ENCODE measurements at places on chromosomes 11 and 22.

- no peak for DNase-seq
Observed at GRCh38 chr11:94560834-94561233, 6.3 kb upstream of the PIWIL4 start.

- no peak for DNase-seq
Observed at GRCh38 chr11:60912223-60912850, 1.6 kb upstream of the TMEM109 start.

GRCh38 chr22:23212061-23213021, 32.0 kb downstream of the BCR start:
- no peak for DNase-seq

GRCh38 chr11:61617515-61617914, 36.6 kb upstream of the SYT7 start:
- DNase-seq, result no peak

DNA sequence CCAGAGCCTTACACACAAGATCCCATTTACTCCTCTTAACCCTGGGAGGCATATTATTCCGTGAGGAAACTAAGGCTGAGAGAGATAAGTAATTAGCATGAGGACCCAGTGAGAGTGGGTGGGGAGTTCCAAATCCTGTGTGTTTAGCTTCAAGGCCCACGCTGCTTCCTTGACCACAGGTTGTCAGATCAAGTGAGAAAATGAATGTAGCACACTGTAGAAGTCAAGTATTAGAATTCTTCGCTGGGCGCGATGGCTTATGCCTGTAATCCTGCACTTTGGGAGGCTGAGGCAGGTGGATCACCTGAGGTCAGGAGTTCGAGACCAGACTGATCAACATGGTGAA, 3.8 kb downstream of the CYB561A3 start:
- DNase-seq, result no peak

DNA sequence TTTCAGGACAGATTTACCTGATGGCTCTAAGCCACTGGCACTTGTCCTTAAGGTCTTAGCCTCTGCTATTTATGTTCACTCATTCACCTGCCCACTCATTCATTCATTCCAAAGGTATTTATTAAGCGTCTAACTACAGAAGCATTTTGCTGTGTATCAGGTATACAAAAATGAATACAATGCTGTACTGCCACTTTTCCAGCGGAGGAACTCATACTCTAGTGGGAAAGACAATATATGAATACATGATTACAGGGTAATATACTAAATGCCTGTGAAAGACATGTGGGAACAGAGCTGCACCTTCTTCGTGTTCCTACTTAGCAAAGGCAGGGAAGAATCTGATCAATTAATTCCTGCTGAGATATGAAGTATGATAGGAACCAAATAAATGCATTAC, 43.7 kb downstream of the CLMP start:
- DNase-seq, result no peak

DNA sequence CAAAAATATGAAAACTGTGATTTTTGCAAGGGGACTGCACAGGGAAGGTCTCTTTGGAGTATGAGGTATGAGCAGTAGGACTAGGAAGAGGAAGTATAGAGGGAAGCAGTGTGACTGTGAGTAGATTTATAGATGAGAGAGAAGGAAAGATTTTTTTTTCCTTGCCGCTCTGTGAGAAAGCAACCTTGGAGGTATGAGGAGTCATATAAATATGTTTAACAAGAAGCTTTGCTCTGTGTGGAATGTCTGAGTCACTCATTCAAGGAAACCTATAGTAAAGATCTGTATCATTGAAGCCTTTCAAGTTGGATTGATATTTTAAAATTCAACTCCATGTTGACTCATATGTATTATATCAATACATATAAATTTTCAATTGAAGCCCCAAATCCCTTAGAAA, 26.2 kb downstream of the DNHD1 start:
- DNase-seq, result no peak

GRCh38 chr11:31795706-31796498, 15.2 kb downstream of the PAX6 start:
- no peak for DNase-seq

- DNase-seq, result no peak
Observed at GRCh38 chr11:121282886-121283502, 9.6 kb upstream of the SC5D start.

DNA sequence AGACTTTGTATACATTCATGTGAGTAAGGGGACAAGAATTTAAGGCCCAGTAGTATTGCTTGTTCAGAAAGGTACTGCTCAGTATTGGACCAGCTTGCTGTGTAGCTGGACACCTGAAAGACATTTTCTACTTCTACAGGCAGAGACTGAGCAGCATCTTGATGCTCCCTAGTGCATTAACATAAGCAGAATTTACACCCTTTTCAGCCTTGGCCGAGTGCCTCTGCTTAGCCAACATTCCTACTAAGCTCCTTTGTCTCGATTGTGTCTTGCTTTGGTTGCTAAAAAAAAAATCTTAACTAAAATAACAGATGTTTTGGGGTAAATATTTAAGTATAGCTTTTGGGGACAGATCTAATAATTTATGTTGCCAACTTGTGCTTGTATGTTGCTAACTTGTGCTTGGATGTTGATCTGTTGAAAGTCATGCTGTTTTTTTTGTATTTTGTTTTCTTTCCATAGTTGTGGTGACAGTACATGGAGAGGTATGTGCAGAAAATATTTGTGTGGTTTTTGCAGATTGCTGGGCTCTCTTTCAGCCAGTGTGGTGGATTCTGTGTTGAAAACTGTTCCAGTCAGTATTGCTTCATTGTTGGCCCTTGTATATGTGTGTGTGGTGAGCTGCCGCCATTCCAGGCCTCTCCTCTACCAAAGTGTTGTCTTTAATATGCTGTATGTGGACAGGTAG, 3.7 kb downstream of the PTS start:
- DNase-seq, result no peak

DNA sequence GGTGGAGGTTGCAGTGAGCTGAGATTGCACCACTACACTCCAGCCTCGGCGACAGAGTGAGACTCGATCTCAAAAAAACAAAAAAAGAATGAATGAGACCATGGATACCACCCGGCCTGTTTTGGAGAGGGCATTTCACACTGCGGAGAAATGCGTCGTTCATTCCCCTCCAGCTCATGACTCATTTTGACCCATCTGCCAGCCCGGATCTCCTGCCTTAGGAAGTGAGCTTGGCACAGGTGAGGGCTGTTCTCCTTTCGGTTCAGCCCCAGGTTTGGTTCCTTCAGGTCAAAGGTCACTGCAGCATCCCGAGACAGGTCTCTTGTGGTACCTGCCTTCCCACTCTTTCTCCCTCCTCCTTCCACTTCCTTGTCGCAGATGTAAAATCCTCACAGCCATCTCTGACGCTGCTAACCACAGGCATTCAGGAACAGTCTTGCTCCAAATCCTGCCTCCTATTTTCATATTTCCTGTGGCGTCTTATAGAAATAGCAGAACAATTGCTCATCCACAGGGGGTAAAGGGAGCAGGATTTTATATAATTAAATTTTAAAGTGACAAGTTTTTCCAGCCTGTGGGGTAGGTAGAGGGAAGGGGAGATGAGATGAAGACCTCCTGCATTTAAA, 517.9 kb downstream of the NTM start:
- DNase-seq, result no peak

GRCh38 chr11:47669856-47670255, 27.5 kb upstream of the MTCH2 start:
- no peak for DNase-seq

GRCh38 chr11:23865341-23865975, 631.4 kb upstream of the LUZP2 start:
- DNase-seq, result no peak

DNA sequence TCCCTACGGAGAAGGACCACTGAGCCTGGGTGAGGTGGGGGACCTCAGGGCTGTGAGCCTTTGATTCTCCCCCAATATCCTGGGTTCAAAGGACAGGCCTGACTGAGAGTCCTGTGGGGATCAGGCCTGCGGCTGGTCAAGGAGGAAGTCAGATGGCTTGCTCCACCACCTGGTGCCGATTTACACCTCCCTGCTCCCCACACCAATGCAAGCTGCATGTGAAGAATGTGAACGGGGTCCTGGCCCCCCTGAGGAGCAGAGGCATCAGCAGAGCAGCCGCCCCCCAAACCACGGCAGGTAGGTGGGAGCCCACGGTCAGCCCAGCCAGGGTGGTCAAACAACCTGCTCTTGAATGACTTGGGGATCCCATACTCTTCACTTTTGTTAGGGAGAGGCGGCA, 6.7 kb downstream of the ADAMTS8 start:
- DNase-seq, result no peak

- DNase-seq, result no peak
Observed at GRCh38 chr11:131370090-131370751, at the start of gene NTM. Gene NTM (plus strand): TSS chr11:131370615.

DNA sequence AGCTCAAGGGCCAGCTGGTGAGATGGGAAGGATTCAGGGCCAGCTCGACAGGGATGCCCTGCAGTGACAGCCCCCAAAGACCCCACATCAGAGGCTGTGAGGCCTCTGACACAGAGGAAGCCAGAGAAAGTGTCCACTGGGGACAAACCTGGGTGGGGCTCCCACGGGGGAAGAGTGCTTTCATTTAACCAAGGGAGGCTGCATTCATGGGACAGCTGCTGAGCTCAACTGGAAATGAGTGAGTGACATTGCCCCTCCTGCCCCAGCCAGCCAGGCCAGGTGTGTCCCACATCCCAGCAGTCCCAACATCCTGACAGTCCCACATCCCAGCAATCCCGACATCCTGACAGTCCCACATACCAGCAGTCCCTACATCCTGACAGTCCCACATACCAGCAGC, 61.0 kb downstream of the DHCR7 start:
- DNase-seq, result no peak

GRCh38 chr22:25970374-25970911, 198.8 kb upstream of the SEZ6L start:
- DNase-seq, result no peak

GRCh38 chr22:44814266-44815098, 62.1 kb downstream of the ARHGAP8 start:
- DNase-seq, result no peak

GRCh38 chr11:69475866-69476471, 5.5 kb upstream of the LINC01488 start:
- no peak for DNase-seq

DNA sequence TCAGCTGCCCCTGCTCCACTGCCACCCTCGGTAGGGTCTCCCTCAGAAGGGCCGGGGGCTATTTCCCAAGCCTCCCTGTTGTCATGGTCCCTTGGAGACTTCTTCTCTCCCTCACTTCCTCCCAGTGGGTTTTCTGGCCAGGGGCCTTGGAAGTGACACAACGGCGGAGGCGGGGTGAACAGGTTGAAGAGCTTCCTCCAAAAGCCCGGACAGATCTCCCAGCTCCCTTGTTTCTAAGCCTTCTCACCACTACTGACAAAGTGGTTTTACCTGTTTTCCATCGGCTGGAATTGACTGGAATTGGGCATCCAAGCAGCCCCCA, 14.5 kb downstream of the MYH9 start:
- no peak for DNase-seq

DNA sequence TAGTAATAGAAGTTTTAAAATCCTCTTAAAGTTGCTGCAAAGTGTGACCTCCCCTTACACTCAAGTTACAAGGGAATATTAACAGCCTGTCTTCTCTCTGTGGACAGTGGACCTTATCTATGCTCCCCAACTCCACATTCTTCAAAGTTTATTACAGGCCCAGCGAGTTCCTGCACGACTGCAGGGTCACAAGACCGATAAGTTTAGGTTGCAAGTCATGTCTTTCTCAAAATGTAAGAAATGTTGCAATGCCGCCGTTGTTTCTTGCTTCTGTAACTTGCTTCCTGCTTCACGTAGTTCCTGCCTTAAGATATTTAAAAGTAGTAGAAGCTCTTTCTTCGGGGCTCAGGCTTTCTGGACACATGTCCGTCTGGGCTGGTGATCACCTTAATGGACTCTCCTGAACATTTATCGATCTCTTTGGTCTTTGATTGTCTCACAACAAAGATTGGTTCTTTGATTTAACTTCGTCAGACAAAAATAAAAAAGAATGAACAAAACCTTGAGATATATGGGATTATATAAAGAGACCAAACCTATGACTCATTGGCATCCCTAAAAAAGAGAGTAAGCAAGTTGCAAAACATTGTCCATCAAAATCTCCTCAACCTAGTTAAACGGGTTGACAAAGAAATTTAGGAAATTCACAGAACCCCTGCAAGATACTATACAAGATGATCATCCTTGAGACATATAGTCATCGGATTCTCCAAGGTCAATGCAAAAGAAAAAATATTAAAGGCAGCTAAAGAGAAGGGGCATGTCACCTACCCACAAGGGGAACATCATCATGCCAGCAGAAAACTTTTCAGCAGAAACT, 45.4 kb upstream of the GLYAT start:
- DNase-seq, result no peak

GRCh38 chr22:36961626-36962025, 48.2 kb downstream of the CSF2RB start:
- DNase-seq, result no peak

DNA sequence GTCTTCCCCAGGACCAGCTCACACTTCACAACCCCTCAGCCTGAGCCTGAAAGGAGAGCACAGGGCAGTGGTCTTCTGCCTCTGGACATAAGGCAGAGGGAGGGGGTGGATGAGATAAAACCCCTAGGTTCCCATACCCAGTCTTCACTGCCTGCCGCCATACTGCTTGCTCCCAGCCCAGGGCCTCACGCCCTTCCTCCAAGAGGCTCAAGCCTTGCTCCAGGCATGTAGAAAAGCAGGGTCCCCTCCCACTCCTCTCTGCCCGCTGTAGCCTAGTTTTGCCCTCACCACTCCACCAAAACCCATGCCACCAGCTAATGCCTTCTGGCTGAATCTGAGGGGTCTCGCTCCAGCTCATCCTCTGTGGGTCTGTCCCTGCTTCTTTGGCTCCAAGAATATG, 5.2 kb downstream of the ARRB1 start:
- no peak for DNase-seq

GRCh38 chr11:1931341-1932104, 12.0 kb downstream of the TNNT3 start:
- DNase-seq, result no peak

DNA sequence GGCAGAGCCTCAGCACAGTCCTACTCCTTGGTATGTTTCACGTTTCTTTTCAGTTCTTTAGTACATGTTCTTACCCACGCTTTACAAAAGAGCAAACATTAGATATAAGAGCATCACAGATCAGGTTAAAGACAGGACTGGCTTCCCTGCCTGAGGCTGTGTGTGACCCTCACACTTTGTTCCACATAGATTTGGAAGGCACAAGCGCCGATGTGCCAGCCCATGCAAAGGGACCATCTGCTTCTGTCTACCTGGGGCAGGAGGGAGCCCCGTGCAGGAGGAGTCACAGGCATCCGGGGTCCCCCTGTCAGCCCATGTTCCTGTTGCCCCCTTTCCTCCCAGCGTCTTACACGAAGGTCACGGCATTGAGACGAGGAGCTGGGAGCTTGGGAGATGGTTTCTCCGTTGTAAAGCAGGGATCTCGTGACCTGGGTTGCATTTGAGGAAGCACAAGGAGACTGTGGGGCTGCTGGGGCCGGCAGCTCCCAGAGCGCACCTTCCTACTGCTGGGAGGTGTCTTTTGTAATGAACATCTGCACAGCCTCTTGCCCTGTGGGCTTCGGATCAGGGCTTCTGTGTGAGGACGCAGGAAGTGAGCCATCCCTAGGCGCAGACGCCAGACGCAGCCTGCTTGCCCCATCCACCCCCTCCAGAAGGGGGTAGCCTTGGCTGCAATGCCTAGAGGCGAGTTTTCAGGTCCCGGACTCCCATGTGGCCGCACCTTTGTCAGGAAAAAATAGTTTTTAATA, 72.6 kb downstream of the SCN3B start:
- no peak for DNase-seq

GRCh38 chr11:61075891-61076290, 26.4 kb upstream of the CD5 start:
- DNase-seq, result no peak
